ENCODE measurements at places on chromosomes 7 and 10.

DNA sequence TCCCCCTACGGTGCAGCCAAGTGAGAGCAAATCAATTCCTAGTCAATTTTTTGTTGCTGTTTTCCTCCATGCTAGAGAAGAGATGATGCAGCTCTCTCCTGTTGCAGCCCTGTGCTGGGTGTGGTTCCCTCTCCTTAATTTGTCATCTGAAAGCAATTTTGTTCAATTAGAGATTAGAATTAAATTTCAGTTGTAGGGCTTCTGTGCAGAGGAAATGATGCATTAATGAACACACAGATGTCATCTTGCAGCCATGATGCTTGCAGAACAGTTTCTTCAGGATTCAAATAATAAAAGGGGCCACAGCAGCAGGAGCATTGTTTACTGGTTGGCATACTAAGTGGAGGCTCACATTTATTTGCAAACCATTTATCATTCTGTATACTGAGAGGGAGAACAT, 266.0 kb downstream of the AUTS2 start:
- DNase-seq: no peak

GRCh38 chr7:151875942-151876898, 695 bp downstream of the PRKAG2 start:
- peak; percentile 40 for DNase-seq

DNA sequence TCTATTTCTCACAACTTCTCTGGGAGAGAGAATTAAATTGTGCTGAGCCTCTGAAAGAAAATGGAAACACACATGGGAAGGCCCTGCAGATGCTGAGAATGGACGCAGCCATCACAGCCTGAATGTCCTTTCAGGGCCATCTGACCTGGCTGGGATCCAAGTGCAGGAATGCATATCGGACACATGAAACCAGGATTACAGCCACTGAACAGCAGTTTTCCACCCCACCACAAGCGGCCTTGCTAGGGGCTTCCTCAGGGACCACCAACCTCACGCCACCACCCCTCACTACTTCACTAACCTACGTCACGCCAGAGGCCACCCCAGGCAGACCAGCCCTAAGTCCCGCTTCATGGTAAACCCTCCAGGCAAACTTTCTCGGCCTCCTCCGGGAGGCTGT, 103.3 kb downstream of the DIP2C start:
- DNase-seq: no peak

DNA sequence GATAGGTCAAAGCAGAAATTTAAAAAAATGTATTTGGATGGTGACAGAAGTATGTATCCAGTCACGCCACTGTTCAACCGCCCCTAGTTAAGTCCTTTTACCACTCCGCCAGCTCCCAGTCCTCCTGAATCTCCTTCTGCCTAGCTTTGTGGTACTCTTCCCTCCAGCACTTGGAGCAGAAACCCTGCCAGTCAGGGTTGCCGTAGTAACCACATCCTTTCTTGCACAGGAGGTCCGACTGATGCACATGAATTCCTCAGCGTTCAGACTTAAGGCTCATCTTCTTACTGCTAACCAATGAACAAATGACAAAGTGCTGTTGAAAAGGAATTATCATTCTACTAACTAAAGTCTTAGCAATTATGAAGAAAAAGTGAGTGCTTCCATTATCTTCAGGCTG, 175.3 kb upstream of the KCTD7 start:
- no peak for DNase-seq

DNA sequence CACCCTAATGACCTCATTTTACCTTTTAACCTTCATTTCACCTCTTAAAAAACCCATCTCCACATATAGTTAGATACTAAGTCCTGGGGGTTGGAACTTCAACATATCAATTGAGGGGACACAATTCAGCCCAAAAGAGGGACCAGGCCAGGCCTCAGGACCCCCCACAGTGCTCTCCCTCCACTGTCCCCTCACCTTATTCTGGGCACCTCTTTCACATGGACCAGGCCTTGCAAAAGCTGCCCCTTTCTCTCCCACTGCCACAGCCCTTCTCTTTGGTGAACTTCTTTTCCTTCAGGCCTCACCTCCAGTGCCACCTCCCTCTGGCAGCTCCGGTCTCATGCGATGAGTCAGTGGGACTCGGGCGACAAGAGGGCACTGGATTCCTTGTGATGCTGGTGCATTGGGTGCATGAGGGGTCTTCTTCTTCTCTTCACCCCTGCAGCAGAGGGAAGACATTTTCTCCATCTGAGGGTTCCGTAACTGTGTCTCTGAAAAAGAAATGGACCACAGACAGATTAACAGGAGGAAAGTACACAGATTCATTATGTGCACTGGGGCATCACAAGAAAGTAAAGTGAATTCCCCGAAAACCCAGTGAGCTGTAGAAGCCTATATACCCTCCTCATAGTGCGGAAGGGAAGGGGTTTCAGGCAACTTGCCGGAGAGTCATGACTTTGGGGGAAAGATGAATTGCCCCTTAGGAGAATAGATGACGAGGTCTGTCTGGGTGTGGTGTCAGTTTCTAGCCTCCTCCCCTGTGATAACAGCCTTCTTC, 288.7 kb upstream of the IGFBP3 start:
- no peak for DNase-seq

- DNase-seq: no peak
Measured at GRCh38 chr7:134757938-134758337, 21.5 kb upstream of the CALD1 start.

- DNase-seq: no peak
Measured at GRCh38 chr7:66778201-66778600, 37.7 kb downstream of the RABGEF1 start.

GRCh38 chr10:126527645-126528314, 139.5 kb upstream of the ADAM12 start:
- no peak for DNase-seq

DNA sequence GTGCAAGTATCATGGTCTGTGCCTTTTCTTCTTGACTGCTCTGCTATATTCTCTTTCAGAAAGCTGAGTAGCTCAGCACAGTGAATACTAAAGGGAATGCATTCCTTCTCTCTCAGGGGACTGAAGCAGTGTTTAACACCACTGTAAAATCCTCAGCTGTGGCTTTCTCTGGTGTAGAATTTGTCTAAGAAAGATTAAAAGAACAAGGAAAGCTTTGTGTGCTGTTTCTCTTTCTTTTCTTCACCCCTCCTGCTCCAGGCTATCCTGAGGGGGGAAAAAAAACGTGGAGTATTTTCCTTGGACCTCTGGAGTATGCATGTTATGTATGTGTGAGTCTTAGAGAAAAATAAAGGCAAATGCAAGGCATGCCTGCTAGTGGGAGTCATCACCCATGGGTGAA, 383.9 kb downstream of the AUTS2 start:
- DNase-seq: no peak

- DNase-seq: no peak
Measured at GRCh38 chr7:148049068-148049467, 541.5 kb upstream of the C7orf33 start.

GRCh38 chr10:63157845-63158624, 24.9 kb downstream of the NRBF2 start:
- DNase-seq: no peak

GRCh38 chr10:44888886-44889285, 22.3 kb upstream of the TMEM72 start:
- no peak for DNase-seq

- DNase-seq: no peak
Measured at GRCh38 chr10:77163670-77164348, 473.8 kb downstream of the KCNMA1 start.

GRCh38 chr10:102003541-102003940, 52.4 kb downstream of the ARMH3 start:
- DNase-seq: no peak

GRCh38 chr10:95569368-95569767, 8.2 kb upstream of the SORBS1 start:
- no peak for DNase-seq

DNA sequence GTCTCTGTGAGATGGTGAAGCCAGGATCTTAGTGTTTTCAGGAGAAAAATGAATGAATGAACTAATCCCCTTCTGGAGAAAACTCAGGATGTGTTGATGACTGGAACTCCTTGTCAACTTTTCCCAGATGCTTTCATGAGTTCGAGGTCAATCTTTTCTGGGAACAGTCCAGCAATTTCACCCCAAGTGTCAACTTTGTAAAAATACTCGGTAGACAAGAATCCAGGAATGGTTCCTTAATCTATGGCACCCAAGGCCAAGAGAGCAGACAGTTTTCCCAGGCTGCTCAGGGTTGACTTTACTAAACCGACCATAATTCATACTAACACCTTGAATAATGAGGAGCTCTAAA, 31.1 kb upstream of the LYZL1 start:
- no peak for DNase-seq

DNA sequence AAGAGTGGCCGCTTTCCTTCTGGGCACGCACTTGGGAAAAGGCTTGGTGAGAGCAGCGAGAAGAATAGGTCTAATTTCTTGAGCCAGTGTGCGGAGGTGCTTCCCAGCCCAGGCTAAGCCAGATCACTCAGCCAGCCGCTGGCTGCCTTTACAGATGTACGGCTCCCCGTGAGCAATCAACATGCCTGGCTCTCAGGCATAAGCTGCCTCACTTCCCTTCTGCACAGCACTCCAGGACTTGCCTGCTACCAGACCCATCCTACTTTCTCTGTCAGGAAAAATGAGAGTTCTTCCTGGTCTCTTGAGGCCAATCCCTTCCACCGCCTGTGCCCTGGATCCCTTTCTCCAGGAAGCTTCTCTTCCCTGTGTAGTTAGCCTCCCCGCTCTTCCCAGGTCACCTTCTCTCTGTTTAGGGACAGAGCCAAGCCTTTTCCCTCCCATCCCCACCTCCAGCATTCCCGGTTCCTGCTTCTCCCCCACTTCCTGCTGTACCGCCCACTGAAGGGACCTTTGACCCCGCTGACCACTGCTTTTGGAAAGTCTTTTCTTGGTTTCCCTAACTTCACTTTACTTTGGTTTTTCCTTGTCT, 1.1 kb upstream of the ACTR3C start:
- no peak for DNase-seq

GRCh38 chr10:18368682-18369081, 228.5 kb downstream of the CACNB2 start:
- DNase-seq: no peak

DNA sequence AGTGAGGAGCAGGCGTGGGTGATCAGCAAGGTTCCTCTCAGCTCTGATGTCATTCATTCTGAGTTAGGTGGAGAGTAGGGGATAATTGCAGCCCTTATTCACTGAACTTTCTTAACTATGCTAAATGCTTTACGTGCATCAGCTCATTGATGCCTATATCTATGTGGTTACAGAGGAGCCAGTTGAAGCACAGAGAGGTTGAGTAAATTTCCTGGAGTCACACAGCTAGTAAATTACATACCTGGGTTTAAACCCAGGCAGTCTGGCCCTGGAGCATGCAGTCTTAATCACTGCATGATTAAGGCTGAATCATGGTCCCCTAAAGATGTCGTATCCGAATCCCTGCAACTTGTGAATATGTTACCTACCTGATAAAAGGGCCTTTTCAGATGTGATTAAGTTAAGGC, 99.6 kb downstream of the GRK5 start:
- DNase-seq: no peak

GRCh38 chr10:49092477-49092876, 22.8 kb downstream of the VSTM4 start:
- no peak for DNase-seq

DNA sequence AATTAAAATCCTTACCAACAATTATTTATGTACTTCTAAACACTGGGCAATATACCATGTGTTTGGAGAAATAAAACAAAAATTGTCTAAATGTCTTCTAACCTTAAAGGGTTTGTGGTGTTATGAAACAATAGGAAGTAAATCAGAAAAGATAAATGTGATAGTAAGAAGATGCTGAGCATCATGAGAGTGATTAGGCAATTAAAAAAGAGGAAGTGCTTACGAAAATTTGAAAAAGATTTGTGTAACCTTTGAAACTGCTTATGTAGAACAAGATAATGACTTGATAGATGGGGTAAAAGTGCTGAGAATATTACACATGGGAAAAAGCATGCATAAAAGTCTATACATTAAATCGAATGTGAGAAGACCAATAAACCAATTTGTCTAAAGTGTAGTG, 573.4 kb upstream of the CNTNAP2 start:
- no peak for DNase-seq

GRCh38 chr10:15485684-15486316, 114.7 kb upstream of the FAM171A1 start:
- no peak for DNase-seq

DNA sequence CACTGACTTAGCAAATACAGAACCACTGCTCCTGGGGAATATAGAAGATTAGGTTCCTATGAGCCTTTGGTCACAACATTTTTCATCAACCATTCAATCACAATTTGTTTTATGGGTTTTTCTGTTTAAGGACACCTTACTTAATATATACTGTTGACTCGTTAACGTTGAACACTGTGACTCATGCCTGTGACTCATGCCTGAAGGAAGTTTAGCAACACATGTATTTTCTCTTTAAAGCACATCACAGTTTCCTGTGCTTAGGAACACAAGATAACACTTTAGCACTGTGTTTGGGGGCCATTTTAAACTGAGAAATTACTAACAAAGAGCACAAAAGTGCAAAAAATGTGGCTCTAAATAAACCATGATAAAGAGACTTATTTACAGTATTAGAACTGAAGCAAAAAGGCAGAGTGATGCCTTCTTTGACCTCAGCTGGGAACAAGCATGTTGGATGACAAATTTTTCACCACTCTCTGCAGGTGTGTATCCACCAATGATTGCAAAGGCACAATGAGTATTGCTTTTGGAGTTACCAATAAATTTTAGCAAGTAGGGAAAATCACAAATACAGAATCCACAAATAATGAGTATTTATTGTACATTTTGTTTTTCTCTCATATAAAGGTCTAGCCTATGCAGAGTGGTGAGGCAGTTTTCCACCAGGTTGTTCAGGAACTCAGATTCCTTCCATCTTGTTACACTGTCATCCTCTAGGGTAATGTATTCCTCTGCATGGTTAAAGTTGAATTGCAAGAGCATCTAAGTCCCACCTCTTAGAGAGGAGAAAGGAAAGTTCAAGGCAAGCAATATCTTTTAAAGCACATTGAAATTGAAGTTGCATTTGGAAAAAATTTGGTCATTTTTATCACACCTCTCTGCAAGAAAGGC, 7.3 kb downstream of the FGFBP3 start:
- no peak for DNase-seq

DNA sequence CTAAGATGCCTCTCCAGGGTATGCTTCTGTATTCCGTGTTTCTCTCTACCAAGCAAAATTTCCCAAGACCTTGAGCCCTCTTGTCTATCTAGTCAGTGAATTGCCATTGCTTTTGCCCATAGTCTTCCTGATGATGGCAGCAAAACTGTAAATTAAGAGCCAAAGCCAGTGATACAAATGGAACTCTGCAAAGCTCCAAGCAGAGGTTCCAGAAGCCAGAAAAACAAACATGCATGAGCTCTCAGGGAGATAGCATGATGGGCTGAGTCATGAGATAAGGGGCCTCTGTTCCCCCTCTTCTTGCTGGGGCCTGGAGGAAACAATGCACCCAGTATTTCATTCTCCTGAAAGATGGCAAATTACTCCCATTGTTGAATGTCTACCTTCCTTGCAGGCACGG, 24.7 kb downstream of the LSMEM1 start:
- DNase-seq: no peak

- DNase-seq: no peak
Measured at GRCh38 chr10:42987575-42987974, 89.3 kb upstream of the RET start.

DNA sequence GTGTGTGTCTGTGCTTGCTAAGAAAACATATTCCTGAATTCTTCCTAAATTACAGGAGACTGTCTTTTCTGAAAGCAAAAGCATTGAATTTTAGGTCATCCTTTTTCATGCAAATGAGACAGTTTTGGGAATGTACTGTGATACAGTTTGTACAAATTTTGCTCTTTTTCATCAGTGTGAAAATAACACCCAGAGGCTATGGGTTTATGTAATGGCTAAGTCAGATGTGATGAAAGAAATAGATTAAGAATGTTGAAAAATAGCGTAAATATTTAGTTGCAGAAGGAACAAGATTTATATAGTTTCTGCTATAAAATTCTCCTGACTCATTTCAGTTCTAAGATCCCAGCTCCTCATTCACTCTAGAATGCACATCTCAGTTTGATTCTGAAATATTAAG, 24.6 kb downstream of the POM121L12 start:
- no peak for DNase-seq

All from stimulated activated CD4-positive, alpha-beta T cell treated with anti-CD3 and anti-CD28 coated beads, Interleukin-1b, Interleukin-23, amount 100 ng/mL, for 1 hour (primary cell).